Activated effector memory CD4-positive, alpha-beta T cell treated with anti-CD3 and anti-CD28 coated beads, Interleukin-2, amount 50 U/mL, for 16 hours (primary cell): ENCODE measurements at places on chromosomes 3 and 15.
A peak's percentile ranks its signal among the peaks of the same experiment; 100 is the strongest.

- no peak for DNase-seq
Measured at GRCh38 chr3:121895121-121895520, 920 bp downstream of the SLC15A2 start.

DNA sequence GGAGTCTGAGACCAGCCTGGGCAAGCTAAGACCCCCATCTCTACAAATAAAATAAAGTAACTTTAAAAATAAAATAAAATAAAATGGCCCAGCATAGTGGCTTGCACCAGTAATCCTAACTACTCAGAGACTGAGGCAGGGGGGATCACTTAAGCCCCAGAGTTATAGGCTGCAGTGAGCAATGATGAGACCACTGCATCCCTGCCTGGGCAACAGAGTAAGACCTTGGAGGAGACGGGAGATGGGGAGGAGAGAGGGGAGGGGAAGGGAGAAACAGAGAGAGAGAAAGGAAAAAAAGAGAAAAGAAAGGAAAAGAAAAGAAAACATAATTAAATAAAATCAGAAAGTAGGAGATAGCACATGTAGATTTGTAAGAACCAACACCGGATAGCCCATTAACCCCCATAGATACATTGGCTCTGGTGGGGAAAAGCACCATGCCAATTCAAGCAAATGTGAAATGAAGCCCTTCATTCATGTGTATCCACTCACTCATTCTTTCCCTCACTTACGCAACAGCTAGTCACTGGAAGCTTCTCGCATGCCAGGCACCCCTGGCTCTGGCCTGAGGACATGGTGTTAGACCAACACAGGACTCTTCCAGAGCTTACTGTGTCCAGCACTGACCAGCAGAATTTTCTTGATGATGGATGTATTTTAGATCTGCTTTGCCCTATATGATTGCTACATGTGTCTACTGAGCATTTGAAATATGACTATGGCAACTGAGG lies 183.2 kb downstream of the MAGI1 start:
- no peak for DNase-seq

- DNase-seq = no peak
Measured at GRCh38 chr3:152779653-152780052, 55.3 kb upstream of the P2RY1 start.

GRCh38 chr15:65762399-65762798 lies 29.7 kb downstream of the DENND4A start:
- DNase-seq = no peak

- no peak for DNase-seq
Measured at GRCh38 chr3:196414469-196414868, 17.8 kb downstream of the UBXN7 start.

DNA sequence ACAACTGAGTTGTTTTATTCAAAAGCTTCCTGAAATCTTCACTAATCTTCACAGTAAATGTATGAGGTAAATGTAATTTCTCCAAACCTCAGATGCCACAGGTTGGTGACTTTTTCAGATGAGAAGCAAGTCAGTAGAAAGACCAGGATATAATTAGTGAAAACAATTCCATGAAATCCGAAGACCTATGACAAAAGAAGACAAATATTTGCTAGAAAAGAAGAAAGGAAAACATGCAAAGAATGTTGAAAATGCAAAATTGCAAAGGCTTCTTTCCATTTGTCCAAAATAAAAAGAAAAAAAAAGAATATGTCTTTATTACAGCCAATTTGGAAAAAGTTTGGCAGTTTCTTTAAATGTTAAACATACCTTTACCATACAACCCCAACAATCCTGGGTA lies 88.3 kb upstream of the MYRIP start:
- DNase-seq = no peak

GRCh38 chr3:184129012-184129411 lies 6.1 kb upstream of the EIF2B5 start:
- peak; percentile 64 for DNase-seq

DNA sequence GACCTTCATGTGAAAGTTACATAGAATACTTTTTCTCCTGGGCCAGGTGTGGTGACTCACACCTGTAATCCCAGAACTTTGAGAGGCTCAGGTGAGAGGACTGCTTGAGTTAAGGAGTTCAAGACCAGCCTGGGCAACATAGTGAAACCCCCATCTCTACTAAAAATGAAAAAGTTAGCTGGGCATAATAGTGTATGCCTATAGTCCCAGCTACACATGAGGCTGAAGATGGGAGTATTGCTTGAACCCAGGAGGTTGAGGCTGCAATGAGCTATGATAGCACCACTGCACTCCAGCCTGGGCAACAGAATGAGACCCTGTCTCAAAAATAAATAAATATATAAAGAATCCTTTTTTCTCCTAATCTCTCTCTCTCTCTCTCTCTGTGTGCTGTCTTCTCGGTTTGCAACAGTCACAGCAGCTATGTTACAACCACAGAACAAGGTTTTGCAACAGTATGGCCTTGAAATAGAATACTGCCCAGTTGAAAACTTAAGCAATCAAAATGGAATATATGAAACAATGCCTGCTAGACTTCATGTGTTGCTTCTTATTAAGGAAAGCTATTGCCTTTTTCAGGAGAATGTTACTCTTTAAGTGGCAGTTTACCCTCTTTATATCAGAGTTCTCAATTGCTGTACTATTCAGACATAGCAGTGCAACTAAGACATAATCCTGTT lies 12.3 kb upstream of the DENND4A start:
- DNase-seq = no peak

GRCh38 chr3:72810063-72810462 lies 38.2 kb downstream of the SHQ1 start:
- no peak for DNase-seq

DNA sequence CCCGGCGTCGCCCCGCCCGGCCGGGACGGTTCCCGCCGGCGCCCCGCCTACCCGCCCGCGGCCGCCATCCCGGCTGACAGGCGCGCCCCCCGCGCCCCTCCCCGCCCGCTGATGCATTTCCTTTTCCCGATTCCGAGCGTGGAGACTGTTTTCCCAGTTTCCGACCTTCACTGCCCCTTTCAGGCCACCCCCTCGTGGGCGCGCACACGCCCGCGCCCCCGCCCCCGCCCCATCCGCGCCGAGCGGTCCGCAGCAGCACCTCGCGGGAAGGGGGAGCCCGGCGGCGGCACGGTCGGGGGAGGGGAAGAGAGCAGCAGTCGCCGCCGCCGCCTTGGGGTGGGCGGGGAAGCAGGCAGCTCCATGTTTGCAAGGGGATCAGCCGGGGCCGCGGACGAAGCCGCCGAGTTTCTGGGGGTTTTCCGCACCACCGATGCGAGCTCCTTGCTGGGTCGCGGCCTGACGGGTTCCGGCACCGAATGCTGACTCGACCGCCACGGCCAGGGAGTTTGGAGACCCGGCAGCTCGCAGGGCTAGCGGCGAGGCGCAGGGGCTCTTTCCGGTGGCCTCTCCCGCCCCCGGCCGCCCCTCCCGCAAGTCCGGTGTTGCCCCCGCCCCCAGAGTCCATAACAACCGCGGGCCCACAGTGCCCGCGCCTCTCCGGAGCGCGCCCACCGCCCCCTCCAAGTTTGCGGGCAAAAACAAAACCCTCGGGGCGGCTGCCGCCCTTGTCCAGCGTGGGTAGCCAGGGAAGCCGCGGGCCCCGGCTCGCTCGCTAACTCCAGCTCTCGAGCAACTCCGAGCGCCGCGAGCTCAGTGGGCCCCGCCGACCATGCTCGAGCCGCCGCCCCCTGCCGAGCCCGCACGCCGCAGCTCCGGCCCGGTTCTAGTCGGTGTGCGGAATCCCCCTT lies 3.2 kb upstream of the SIN3A start:
- DNase-seq = peak; percentile 93

GRCh38 chr3:11643605-11644087 lies at the start of gene VGLL4:
VGLL4 (minus strand) TSS chr3:11643915; CDS start chr3:11643518, 397 bp downstream.
- peak; percentile 89 for DNase-seq

- DNase-seq = no peak
Measured at GRCh38 chr3:85652360-85652759, 693.6 kb downstream of the CADM2 start.

DNA sequence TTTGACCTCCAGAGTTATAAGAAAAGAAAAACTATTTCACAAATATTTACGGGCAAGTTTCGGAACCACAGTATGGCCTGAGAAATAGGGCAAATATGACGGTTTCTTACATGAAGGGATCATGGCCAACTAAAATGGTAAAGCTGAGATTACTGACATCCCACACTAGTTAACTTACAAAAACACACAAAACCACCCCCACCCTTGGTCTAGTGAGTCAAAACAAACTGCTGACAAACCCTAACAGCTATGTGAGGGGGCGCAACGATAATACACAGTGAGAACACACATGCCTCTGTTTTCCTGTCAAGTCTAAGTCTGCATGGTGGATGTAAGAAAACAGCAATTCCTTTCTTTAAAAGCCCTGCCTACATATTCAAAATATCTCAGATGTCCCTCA lies 32.3 kb downstream of the CBLB start:
- DNase-seq = no peak

- DNase-seq = no peak
Measured at GRCh38 chr15:71331173-71331572, 215.9 kb downstream of the THSD4 start.

GRCh38 chr3:141784531-141784930 lies 21.3 kb downstream of the GRK7 start:
- no peak for DNase-seq

GRCh38 chr3:132513057-132513456 lies 84.0 kb upstream of the ACKR4 start:
- DNase-seq = no peak

DNA sequence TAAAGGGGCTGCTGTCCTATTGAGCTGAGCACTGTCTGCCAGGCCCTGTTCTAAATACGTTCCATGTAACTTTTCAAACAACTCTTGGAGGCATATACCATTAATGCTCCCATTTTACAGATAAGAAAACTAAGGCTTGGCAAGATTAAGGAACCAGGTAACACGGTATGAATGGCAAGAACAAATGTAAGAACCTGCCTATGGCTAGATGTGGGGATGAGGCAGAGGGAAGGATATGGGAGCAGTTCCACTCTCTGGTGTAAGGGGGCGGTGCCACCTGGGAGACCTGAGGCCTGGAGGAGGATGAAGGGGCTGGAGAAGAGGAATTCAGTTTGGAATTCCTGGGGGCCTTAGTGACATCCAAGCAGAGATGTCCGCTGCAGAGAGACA lies 3.8 kb upstream of the LMAN1L start:
- DNase-seq = no peak

GRCh38 chr15:74044267-74045110 lies 37.9 kb downstream of the GOLGA6A start:
- no peak for DNase-seq

- peak; percentile 59 for DNase-seq
Measured at GRCh38 chr3:53820756-53821580, 25.3 kb downstream of the CHDH start.

GRCh38 chr3:165491487-165491886 lies 295.3 kb upstream of the SLITRK3 start:
- DNase-seq = no peak

DNA sequence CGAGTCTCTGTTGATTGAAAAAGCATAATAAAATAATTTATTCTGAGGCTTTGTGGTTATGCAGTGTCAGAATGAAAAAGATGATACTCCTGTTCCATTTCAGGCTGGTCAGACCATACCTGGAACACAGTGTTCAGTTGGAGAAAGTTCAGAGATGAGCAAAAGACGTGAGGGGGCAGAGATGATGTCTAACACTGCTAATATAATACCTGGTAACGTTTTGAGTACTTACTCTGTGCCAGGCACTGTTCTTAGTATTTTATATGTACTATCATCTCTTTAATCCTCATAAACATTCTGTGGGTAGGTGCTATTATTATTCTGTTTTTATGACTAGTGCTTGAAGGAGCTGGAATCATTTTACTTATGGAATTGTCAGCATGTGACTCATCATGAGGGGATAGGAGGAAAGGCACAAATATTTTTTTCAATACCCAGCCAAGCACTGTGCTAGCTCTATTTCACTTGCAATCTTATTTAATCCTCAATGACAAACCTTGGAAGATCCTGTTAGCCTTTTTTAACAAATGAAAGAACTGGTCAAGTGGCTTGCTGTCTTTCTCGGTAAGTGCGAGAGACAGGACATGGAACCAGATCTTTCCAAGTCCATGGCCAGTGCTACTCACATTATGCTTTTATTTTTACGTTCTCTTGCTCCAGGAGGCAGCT lies 31.8 kb downstream of the IQGAP1 start:
- DNase-seq = no peak

GRCh38 chr15:57017024-57017423 lies 98.6 kb downstream of the TCF12 start:
- no peak for DNase-seq

GRCh38 chr15:79858469-79858868 lies 38.3 kb downstream of the MTHFS start:
- DNase-seq = no peak

- DNase-seq = no peak
Measured at GRCh38 chr15:27826902-27827714, 272.0 kb downstream of the OCA2 start.

DNA sequence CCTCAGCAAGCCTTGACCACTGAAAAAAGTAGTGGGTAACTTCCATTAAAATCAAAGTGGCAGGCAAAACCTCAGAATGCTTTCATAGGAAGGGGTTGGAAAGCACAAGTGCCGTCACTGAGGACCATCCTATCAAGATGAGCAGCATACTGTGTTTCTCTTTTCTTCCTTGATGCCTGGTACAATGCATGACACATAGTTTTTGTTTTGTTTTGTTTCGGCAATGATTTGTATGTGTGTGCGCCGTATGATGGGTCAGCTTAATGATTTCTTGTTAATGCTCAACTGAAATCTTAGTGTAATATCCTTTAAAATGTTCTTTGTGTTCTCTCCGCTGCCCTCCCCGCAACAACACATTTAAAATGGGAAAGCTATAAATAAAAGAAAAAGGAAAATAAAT lies 476.4 kb upstream of the KCNMB2 start:
- DNase-seq = no peak

GRCh38 chr15:98802187-98802586 lies 153.8 kb downstream of the IGF1R start:
- DNase-seq = no peak

GRCh38 chr15:34953851-34954250 lies 15.7 kb downstream of the AQR start:
- DNase-seq = no peak

- DNase-seq = no peak
Measured at GRCh38 chr15:71278989-71279756, 163.9 kb downstream of the THSD4 start.

DNA sequence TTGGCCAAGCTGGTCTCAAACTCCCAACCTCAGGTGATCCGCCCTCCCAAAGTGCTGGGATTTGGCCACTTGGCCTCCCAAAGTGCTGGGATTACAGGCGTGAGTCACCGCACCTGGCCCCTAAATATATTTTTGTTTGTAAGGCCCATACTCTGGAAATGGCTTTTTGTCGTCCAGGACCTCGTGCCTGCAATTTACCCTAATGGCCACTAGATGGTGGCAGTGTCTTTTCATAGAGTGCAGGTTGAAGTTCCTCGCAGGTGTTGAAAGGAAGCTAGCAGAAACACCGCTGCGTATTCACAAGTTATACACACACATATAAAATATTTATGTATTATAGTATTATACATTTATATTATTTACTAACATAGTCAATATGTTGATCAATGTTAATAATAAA lies 97.2 kb downstream of the LRTM1 start:
- DNase-seq = no peak
